GM12864 (cell line): ENCODE measurements at places on chromosomes 3 and 15.

GRCh38 chr3:153215966-153216365 is 53.9 kb downstream of the RAP2B start:
- no peak for DNase-seq

GRCh38 chr3:31105438-31106077 is 211.1 kb upstream of the GADL1 start:
- DNase-seq, result no peak

DNA sequence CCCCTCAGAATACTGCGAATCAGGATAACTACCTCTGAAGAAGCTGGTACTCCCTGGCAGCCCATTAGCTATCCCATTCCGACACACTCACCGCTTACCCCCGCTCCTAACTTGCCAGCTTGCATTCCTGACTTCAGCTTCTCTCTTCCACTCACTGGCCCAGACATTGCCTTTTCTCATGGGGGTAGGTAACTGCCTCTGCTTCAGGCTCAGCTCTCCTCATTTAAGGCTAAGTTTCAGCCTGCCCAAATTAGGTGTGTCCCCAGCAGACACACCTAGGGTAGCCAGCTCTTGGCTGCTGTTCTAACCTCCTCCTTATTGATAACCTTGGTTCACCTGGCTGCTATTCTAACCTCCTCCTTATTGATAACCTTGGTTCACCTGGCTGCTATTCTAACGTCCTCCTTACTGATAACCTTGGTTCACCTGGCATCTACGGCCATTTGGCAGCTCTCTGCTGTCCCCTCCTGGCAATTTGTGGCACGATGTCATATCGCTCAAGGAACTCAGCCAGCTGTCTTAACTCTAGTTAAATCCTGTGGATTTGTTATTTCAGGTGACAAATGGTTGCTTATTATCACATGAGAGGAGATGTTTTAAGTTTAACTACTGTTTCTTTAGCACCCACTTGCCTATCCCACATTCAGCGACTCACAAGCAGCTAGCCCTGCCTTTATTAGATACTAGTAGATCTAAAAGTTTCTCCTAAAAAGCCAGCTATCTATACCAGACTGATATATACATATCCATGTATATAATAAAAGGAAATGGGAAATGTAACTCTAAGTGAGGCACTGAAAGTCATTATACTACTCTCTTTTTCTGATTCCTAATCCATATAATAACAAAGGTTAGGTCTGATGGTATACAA is 106.5 kb upstream of the ACP3 start:
- DNase-seq, result no peak

- DNase-seq, result no peak
Measured at GRCh38 chr3:104245981-104246380, 1120.7 kb upstream of the ALCAM start.

DNA sequence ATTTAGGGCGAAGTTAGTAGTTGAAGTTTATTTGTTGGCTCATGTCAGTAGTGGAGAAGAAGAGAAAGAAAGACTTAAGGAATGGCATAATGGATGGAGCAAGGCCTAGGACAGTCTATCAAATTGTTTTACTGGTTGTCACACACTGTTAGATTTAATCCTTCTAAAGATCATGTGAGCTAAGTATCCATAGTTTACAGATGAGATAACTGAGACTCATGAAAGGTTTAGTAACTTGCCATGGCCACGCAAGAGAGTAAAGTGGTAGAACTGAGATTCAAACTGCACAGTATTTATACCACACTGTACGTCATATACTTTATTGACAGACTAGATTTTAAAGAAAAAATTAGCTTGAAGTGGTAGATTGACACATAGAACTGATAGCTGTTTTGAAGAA is 11.4 kb downstream of the SPRED1 start:
- DNase-seq, result no peak

DNA sequence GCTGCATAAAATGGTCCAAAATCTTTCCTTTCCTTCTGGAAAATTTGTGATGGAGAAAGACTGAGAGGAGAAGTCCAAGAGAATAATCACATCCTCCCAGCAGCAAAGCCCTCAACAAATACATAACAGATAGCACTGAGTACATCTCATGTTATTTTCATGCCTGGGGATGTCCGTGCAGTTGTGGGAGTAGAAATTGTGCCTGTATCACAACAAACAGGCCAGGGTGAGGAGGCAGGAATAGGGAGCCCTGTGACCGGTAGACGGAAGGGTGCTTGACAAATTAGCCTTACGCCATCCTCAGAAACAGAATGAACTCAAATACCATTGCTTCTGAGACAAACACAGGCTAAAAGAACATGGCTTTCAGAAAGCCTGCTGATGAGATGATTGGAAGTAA is 333.2 kb upstream of the UMPS start:
- no peak for DNase-seq

GRCh38 chr3:42192334-42193200 is 73.4 kb downstream of the CCK start:
- DNase-seq, result peak; percentile 62

GRCh38 chr15:50909010-50909317 is 481 bp downstream of the AP4E1 start:
- no peak for DNase-seq
